Heart right ventricle (tissue), 16 donors: ENCODE measurements at places on chromosomes 12 and 14.

- peak; percentile 56 for DNase-seq
These were observed 7.3 kb downstream of the MSI1 start for GRCh38 chr12:120361506-120362208.

GRCh38 chr12:24752763-24753462 is 196.0 kb downstream of the BCAT1 start:
- no peak for DNase-seq

DNA sequence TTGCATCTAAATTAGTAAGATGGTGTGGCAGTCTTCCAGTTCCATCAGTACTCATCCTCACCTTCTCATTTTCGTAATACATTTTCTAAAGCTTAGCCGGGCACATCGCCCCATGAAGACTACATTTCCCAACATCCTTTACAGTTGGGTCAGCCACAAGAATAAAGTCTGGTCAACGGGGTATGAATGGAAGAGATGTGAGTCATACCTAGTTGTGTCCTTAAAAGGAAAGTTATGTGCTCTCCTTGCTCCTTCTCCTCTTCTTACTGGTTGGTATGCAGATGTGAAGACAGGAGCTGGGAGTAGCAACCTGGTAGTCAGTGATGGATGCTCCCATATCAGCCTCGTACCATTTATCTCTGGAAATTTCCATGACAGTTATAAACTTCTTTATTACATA is 35.9 kb upstream of the EGLN3 start:
- DNase-seq: no peak

DNA sequence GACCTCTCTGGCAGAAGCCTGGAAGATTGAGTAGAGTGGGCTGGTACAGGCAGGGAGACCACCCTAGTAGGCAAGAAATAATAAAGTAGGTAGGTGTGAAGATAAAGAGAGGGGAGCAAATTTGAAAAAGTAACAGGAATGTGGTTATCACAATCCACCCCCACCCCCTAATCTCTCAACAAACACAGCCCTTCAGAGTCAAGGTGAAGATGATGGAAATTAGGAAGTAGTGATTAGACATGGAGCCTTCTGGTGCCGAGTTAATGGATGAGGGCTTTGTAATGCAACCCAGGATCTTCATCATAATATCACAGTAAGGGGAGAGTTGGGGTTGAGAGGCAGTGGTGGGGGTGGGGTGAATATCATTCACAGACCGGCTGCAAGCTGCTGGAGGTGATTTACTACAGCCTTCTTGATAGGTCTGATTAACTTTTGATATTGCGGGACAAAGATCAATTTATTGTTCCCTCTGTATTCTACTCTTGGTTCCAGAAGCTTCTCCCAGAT is 29.2 kb upstream of the CRY1 start:
- no peak for DNase-seq

DNA sequence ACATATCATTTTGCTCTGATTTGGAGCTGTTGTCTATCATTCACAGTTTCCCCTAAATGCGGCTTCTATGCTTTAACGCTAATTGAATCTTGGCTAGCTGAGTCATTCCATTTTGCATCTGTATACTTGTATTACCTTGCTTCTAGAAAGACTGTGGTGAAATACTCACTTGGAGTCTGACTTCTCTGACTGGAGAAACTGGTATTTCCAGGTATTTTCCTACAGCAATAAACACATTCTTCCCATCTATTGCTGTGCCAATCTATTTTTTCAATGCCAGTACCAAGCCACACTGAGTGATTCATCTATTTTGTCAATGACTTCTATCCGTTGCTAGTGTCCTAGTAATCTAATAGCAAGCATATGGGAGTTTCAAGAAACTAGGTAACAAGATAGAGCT is 76.0 kb upstream of the ST8SIA1 start:
- no peak for DNase-seq

DNA sequence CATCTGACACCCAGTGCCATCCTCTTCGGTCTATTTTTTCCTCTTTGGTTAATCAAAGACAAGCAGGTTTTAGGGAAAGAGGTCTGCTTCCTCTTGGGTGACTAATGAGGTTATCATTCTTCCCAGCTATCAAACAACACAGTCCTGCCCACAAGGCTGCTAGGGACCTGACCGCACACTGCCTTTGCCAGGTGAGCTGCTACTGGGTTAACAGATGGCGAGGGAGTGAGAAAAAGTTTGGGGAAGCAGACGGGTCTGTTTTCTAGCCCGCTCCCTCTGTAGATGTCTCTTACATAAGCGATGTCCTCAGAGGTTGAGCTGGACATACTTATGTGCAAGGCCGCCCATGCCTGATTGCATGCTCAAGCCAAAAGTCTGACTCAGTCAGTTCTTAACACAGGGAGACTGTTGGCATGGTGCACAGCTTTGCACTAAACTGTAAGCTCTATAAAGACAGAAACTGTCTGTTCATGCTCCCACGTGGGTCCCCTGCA is 94.1 kb downstream of the SLC15A4 start:
- DNase-seq: no peak

GRCh38 chr12:14366209-14367039 is 942 bp downstream of the ATF7IP start:
- DNase-seq: no peak

GRCh38 chr14:92252323-92252722 is 70.6 kb upstream of the SLC24A4 start:
- DNase-seq: no peak

GRCh38 chr14:67467134-67467533 is 21.4 kb downstream of the TMEM229B start:
- no peak for DNase-seq

GRCh38 chr14:64844272-64844671 is 35.4 kb downstream of the SPTB start:
- no peak for DNase-seq

GRCh38 chr12:9760699-9761418 is at the start of gene CD69:
Gene CD69 (minus strand): TSS chr12:9760901. CDS start chr12:9760820, 81 bp downstream.
- no peak for DNase-seq

DNA sequence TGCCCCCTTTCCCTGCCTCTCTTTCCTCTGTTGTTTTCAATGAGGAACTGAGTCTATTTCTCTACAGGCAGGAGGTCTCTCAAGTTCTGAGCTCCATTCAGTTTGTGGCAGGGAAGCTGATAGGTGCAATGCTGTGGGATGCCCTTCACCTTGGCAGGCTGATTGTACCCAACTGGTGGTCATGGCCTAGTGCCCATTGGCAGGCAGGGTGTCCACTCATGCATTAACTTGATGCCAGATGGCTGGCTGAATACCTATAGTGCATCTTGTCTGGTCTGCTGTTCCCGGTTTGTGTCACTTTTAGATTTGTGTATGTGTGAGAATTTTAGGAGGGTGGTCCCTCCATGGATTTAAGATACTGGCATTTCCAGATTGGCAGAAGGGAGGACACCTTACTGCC is 20.0 kb upstream of the ITGA5 start:
- no peak for DNase-seq

- peak; percentile 21 for DNase-seq
These were observed 42.6 kb upstream of the MED13L start for GRCh38 chr12:116319898-116320621.

DNA sequence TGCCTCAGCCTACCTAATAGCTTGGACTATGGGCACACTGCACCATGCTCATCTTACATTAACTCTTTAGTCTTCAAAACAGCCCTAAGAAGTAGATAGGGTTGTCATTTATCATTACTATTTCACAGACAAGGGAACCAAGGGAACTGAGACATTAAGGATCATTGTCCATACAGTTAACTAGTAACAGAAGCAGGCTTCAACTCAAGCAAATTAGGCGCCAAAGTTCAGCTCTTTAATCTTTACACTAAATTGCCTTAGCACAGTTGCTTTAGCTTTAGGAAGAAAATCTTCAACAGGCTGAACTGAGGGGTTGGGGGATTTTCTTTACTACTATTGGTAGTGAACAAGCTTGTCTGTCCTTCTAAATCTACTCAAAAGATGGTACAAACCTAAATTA is 68.8 kb upstream of the CAND1 start:
- no peak for DNase-seq

DNA sequence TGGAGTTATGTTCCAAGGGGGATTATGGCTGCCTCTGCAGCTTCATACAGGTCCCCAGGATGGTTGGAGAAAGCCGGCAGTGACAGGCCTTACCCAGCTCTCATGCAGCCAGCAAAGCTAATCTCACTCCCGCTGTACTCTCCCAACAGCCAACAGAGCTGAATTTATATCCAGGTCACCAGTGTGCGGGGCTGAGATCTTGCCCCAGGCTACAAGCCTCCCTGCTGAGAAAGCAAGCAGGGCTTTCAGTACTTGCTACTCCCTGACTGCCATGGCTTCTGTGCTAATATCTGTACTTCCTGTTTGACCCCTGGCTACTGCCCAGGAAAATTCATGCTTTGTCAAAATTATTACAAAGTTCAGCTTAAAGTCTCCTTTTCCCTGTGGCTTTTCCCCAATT is 92.9 kb downstream of the ATP23 start:
- peak; percentile 19 for DNase-seq

- DNase-seq: no peak
These were observed 9.8 kb upstream of the IQSEC3 start for GRCh38 chr12:56683-57346.

GRCh38 chr14:35331605-35332516 is 39.7 kb downstream of the PSMA6 start:
- no peak for DNase-seq

DNA sequence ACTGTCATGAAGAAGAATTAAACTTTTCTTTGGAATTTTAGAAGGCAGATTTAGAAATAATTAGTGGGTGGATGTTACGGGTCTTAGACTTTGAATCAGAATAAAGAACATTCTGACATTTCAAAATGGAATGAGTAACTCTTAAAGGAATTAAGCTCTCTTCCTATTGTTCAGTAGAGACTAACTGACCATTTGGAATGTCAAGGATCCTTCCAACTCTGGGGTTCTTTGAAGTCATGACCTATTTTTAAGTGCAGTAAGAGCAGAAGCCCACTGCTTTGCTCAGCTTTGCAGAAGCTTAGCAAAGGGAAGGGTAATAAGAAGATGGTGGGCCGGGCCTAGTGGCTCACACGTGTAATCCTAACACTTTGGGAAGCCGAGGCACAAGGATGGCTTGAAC is 4.0 kb downstream of the CHURC1 start:
- DNase-seq: no peak

- DNase-seq: peak; percentile 50
These were observed 78.0 kb downstream of the LRRC74A start for GRCh38 chr14:76904100-76904739.

- no peak for DNase-seq
These were observed 6.2 kb upstream of the ARID4A start for GRCh38 chr14:58292187-58292586.

GRCh38 chr14:68040633-68041369 is 221.2 kb downstream of the RAD51B start:
- no peak for DNase-seq

- no peak for DNase-seq
These were observed 105.8 kb downstream of the SPTSSA start for GRCh38 chr14:34356264-34356654.

- no peak for DNase-seq
These were observed 27.2 kb upstream of the GPR132 start for GRCh38 chr14:105092171-105093037.

GRCh38 chr14:69811227-69811867 is 14.3 kb upstream of the SLC10A1 start:
- DNase-seq: no peak

GRCh38 chr14:73833530-73834260 is 17.9 kb upstream of the PTGR2 start:
- DNase-seq: peak; percentile 40

DNA sequence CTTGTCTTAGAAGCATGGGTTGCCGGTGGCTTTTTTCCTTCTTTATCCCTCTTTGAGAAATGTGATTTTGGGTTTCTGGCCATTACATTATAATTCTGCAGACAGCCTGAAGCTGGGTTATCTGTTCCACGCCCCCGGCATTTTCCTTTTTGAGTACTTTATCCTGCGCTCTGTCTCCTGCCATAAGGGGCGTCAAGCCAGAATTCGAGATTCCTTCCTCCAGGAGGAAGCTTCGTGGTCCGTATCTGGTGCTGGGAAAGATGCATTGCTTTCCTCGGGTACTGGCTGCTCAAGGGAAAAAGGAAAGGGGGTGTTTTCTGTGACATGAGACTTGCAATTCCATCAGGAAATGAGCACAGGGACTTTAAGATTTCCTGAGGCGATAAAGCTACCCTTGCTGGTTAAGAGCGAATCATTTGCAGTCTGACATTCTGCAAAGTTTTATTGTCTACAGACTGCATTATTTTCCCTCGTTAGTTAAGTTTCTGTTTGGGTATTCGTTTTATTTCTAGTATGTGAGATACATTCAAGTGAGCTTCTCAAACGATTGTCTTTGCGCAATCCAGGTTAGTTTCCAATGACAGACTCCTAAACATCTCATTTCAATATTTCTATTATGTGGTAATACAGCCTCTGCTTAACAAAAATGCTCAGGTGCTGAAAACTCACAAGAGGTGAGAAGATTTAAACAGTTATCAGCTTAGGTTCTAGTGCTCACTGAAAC is 694 bp downstream of the AKAP5 start:
- DNase-seq: peak; percentile 25

- no peak for DNase-seq
These were observed 37.2 kb downstream of the CFAP251 start for GRCh38 chr12:121955258-121956237.

GRCh38 chr14:55274751-55275150 is 3.5 kb downstream of the FBXO34 start:
- DNase-seq: no peak

DNA sequence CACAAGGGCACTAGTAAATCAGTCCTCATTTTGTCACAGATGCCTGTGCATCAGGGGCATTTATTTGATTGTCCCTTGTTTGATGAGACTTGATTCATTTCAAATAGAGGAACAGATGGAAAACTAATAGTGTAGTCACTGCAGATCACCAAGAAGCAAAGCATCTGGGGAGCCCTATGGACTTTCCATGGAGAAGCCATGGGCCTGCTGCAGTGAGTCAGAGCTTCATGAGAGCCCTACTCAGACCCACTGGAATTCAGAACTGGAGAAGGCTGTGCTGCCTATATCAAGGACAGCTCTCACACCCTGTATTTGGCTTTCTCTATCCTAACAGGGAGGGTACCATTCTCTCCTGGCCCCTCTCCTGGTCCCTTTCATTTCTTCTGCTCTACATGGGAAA is 126.2 kb downstream of the GRIP1 start:
- no peak for DNase-seq

DNA sequence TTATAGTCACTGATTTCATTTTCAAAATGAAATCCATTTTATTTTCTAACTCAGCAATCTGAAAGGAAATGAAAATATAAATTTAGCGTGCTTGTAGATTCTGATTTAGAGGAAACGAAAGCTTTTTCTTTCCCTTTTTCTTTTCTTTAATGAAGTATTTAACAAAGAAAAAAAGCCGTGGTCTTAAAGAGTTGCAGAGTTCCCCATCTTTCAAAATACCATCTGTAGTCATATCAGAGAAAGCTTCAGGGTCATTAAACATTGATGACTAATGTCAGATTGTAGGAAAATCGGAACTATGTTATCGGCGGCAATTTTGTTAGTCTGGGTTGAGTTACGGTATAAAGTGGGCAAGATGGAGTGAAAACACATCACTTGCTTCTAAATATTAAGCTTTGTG is 32.3 kb downstream of the DRAM1 start:
- no peak for DNase-seq

DNA sequence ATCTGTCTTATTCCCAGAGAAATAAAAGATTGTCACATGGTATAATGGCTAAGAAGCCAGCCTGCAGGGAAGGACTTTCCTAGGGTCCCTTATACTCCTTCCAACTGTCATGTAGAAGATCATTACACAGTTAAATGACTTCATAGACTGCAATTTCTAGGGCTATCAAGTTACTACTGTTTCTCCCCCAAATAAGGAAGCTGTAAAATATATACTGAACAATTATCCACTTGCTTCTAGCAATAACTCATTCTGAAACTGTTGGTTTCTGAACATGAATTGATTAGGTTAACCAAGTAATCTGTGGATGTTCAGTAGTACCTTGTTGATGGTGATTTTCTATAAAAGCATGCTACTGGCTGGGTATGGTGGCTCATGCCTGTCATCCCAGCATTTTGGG is 44.6 kb downstream of the A2ML1 start:
- DNase-seq: no peak
